ENCODE measurements at places on chromosomes 5 and 9.

- DNase-seq = no peak
Observed at GRCh38 chr5:145666591-145666990, 168.6 kb downstream of the PRELID2 start.

GRCh38 chr5:95973793-95974325 lies 12.2 kb upstream of the ELL2 start:
- peak; percentile 34 for DNase-seq

GRCh38 chr9:10612641-10613398 lies at the start of gene PTPRD:
Gene PTPRD, minus strand, starts transcription at chr9:10613002.
- peak; percentile 11 for DNase-seq

DNA sequence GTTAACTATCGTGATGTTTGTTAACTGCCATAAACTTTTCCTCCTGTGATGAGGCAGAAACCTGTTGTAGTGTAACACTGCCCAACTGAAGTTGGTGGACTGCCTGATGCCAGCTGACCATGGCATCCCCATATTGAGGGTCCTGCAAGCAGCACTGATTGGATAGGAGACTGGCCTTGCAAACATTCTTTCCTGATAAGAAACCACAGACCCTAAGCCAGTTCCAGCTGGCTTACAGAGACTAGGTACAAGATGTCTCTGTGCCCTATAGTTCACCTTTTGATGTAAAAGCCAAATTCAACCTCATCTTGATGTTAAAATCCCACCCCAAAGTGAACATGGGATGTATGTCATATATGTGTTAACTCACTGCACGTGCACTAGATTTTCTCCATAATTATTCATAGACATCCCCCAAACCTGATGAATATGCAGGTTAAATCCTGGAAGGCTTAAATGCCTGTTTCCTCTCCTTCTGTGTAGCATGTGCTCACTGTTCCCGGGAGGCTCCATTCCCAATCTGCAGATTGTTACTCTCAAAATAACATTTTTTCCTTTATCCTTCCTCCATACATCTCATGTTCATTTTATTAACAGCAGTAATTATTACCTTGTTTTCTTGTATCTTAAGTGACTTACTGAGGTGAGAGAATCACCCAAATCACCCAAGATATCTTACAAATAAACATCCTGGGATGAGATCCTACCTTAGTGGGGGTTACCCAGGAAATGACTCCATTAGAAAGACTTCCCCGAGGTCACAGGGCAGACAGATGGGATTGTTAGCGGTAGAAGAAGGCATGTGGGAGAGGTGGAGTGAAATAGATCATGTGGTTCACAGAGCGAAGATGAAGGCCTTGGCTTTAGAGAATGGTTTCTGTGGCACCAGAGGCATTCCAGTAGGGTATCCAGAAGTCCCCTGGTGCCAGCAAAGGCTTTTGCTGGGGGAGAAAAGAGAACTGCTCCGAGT lies 566.7 kb downstream of the CCDC171 start:
- no peak for DNase-seq

DNA sequence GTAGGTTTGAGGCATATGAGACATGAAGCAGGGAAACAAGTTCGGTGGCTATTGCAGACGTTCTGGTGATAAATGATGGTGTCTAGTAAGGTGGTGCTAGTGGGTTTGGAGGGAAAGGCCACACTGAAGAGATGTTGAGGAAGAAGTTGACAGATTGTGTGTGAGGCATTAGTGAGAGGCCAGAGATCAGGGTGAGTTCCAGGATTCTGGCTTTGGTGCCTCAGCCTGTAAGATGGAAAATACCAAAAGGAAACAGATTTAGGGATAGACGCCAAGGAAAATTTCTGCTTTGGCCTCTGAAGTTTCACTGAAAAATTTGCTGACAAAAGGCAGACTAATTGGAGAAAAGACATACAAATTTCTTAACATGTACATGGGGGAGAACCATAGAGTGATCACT lies 6.4 kb upstream of the PAIP1 start:
- DNase-seq = no peak

GRCh38 chr5:58072300-58072965 lies 387.5 kb downstream of the PLK2 start:
- no peak for DNase-seq

DNA sequence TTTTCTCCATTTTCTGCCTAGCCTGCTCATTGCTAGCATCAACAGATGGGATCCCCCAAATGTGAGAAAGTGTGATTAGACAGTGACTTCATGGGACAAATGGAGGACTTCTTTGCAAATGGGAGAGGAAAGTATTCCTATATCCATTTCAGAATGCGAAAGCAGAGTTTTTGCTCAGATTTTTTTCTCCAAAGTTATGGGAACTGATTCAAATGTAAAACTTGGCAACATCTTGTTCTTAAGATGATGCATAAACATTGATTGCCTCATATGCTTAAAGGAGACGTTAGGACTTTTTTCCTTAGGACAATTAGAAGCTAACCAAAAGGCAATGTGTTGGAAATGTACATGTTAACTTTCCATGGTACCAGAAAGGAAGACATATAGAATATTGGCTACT lies 704.3 kb upstream of the ZNF608 start:
- no peak for DNase-seq

GRCh38 chr5:60576425-60576824 lies 123.5 kb downstream of the DEPDC1B start:
- DNase-seq = no peak

DNA sequence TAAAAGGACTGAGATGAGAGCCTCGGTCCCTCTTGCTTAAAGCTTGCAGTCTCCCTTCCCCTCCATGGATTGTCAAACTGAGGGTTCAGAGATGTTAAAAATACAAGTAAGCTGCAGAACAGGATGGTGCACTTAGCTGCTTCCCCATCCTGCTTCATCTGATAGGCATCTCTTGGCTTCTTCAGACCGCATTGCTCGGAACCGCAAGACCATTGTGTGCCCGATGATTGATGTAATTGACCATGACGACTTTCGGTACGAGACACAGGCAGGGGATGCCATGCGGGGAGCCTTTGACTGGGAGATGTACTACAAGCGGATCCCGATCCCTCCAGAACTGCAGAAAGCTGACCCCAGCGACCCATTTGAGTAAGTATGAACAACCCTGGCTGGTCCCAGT lies 65.5 kb upstream of the SAP30L start:
- no peak for DNase-seq

GRCh38 chr5:96076451-96076850 lies 114.8 kb upstream of the ELL2 start:
- no peak for DNase-seq

GRCh38 chr5:93130624-93131490 lies 450.2 kb downstream of the NR2F1-AS1 start:
- DNase-seq = no peak

- DNase-seq = no peak
Observed at GRCh38 chr5:110333384-110333783, 393.1 kb downstream of the TMEM232 start.

DNA sequence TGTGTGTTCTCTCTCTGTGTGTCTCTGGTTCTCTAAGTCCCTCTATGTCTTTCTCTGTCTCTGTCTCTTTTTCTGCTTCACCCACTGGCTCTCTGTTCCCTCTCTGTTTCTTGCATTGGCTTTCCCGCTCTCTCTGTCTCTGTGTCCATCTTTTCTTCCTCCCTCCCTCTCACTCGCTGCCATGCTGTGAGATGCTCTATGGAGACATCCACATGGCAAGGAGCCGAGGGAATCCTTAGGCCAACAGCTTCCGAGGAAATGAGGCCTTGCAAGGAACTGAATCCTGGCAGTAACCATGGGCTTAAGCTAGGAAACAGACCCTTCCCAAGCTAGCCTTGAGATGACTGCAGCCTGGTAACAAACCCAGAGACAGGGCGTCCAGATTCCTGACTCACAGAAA lies 117.3 kb downstream of the BRINP1 start:
- DNase-seq = no peak

GRCh38 chr9:130663258-130663976 lies 977 bp upstream of the PRDM12 start:
- no peak for DNase-seq

- DNase-seq = no peak
Observed at GRCh38 chr9:75695921-75696320, 194.6 kb upstream of the PCSK5 start.

DNA sequence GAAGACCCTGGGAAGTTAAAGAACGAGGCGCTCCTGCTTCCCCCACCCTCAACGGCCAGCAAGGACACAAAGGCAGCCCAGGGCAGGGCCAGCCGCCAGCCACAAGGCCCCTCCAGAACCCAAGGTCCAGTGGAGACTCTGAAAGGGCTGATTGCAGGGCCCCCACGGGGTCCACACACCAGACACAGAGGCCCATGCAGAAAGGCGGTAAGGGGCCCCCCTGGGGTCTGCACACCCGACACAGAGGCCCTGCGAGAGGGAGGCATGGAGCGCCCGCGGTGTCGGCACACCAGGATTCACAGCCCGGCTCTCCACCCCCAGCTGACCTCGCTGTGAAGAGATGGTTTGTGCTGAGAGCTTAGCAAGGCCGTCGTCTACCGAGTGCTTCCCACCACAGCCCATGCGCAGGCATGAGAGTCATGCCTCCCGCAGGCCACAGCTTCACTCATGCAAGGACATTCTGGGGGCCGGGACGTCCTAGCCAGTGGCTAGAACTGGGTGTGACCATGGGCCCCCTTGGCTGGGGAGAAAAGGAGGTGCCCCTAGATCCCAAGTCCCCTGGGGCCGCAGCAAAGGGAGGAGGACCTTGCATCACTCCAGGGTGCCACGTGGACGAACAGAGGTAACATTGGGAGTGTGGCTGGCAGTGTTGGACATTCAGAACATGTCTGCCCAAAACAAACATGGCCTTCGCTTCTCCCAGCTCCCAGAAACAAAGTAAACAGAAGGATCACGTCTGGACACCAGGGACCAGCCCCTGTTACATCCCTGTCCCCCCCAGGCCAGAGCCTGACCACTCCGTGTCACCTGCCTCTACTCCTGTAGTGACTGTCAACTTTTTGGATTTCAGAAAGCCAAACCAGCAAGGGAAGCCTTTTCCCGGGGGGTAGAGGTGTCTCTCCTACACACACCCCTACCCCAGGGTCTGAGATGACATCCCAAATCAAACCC lies 9.8 kb downstream of the BRD3 start:
- no peak for DNase-seq

DNA sequence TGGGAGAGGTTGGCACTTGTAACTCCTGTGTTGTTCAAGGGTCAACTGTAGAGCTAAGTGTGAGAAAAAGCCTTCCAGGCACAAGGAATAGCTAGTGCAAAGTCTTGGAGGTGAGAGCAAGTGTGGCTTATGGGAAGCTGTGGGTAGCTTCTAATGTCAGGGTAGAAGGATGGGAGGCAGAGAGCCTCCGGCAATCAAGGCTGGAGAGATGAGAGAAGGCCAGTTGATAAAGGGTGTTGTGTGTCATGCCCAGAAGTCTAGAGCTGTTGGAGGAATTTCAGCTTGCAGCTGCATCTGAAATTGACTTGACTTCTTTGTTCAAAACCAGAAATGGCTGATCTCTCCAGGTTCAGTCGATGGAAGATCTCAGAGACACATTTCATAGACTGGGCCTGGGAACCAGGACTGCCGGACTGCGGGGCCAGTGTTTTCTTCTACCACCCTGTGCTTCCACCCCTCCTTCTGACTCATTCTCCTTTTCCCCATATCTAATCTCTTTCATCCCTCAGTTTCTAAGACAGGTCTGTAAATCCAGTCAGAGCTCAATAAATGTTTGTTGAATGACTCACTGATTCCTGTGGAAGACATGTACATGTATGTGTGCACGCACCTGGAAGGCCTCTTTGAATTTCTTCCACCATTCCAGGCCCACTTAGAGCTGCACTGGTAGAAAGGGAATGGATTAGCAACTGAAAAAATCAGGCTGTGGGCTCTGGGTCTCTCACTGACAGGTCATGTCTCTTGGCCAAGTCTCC lies 67.8 kb upstream of the KLF4 start:
- no peak for DNase-seq

- no peak for DNase-seq
Observed at GRCh38 chr5:34675857-34676256, 19.7 kb downstream of the RAI14 start.

- DNase-seq = peak; percentile 70
Observed at GRCh38 chr5:36876965-36877666, 547 bp downstream of the NIPBL start.

GRCh38 chr5:165334201-165334600 lies 1828.8 kb downstream of the MAT2B start:
- no peak for DNase-seq

GRCh38 chr9:89339807-89340206 lies 21.5 kb downstream of the SECISBP2 start:
- no peak for DNase-seq

GRCh38 chr5:15704397-15704947 lies 204.5 kb downstream of the FBXL7 start:
- no peak for DNase-seq

DNA sequence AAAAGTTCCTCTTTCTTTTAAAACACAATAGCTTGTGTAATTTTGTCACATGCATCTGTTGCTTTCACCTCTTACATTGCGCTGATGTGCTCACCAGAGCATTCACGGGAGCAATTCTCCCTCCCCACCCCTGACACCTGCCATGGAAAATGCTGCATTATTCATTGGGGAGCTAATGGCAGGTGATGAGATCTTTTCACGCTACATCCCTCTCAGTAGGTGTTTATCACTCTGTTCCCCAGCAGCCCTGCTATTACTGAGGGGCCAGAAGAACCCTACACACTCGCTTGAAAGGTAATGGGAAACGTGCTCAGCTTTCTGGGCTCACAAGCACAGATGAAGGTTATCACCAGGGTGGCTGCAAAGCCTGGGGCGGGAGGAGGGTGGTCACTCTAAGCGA lies 398.0 kb downstream of the PSAT1 start:
- no peak for DNase-seq

DNA sequence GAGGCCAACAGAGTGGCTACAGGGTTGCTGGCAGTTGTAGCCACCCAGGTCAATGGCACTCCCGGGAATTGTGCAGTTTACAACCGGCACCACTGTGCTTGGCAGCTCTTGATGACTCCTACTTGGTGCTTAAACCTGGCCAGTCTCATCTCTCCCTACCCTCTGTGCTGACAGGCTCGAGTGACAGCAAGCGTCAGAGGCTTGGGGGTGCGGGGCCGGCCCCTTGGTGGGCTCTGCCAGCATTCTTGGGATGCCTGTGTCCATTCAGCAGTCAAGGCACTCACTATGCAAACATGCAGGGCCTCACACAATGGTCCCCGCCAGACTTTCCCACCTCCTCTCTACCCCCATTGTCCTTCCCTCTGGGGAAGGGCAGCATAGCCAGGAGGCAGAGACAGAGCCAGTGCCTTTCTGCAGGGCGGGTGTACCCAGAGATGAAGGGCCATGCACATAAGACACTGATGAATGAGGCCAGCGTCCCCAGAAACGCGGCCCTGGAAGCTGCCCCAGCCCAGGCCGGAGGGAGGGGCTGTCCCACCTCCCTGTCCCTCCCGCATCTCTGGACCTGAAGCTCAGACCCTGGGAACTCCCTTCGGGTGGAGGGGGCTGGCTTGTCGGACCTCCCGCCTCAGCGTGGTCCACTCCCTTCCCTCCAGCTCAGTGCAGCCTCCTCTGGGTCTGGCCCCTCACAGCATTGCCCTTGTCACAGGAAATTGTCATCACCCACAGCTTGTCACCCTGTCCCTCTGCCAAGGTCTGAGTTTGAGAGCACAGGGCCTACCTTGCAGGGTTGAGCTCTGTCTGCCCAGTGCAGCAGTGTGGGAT lies 26.4 kb upstream of the NOTCH1 start:
- no peak for DNase-seq

DNA sequence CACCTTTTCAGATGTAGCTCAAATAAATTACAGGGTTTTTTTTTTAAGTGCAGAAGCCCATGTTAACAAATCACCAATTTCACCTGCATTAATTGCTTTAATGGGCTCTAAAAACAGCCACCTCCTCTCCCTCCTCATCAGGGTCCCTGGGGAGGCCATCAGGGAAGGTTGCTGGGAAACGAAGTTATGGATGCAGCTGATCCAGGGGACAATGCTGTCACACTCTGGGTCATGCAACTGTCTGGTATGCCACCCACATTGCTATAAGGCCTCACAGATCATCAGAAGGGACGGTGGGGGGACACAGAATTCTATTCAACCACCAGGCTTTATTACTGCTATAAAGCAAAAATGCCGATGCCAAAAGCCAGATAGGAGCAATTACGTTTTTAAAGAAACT lies 9.3 kb downstream of the WHRN start:
- no peak for DNase-seq
